Hematopoietic multipotent progenitor cell treated with erythropoietin and hydrocortisone succinate and interleukin-3 and kit ligand, for 6 days (in vitro differentiated cells): ENCODE measurements at places on chromosomes 4 and X.
A peak's percentile ranks its signal among the peaks of the same experiment; 100 is the strongest.

- DNase-seq: no peak
Measured at GRCh38 chr4:35591035-35591434, 653.3 kb downstream of the ARAP2 start.

GRCh38 chrX:134026565-134027311 is 41.3 kb upstream of the GPC3 start:
- peak; percentile 37 for DNase-seq

GRCh38 chr4:60259781-60260180 is 940.3 kb upstream of the ADGRL3 start:
- no peak for DNase-seq

DNA sequence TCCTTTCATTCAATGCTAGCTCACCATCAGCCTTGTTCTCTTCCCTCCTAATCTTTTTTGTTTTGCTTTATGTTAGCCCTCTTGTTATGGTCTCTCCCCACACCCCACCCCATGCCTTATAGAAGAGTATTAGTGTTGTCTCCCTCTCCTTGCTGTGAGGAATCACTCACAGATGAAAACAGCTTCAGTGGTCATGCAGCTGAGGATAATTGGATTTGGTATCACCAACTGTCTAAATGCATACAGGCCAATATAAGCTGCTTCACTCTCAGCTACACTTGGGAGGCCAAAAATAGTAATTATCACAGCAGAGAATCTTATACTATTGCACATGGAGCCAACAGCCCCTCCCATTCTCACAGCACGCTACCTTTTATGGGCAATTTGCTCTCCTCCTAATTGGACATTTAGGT is 494.6 kb upstream of the FAM241A start:
- no peak for DNase-seq

- no peak for DNase-seq
Measured at GRCh38 chrX:56057325-56057724, 174.8 kb upstream of the KLF8 start.

DNA sequence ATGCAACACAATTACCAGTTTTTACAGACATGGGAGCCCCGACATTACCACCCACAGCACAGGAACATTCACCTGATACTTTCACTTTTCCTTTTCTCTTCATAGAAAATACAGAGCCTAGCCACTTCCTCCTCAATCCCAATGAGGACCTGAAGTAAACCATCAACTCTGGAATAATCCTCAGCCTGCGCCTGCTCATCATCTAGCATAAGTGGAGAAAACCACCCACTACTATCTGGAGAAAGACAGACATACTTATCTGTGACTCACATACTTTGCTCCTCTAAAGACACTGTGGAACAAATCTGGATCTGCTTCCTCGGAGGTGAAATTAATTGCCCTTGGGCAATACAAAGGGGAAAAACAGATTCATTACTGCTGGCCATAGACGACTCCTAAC is 47.8 kb downstream of the ZCCHC13 start:
- peak; percentile 51 for DNase-seq

- DNase-seq: no peak
Measured at GRCh38 chr4:153116291-153116680, 88.0 kb upstream of the TRIM2 start.

- peak; percentile 66 for DNase-seq
Measured at GRCh38 chr4:169024762-169025161, 14.7 kb upstream of the CBR4 start.

GRCh38 chr4:16240300-16240699 is 14.0 kb upstream of the TAPT1 start:
- DNase-seq: no peak

GRCh38 chr4:122980860-122981259 is 58.5 kb upstream of the NUDT6 start:
- no peak for DNase-seq

- DNase-seq: no peak
Measured at GRCh38 chr4:182929296-182929695, 12.1 kb upstream of the DCTD start.

- DNase-seq: peak; percentile 67
Measured at GRCh38 chr4:48341776-48342605, 662 bp downstream of the SLAIN2 start.

DNA sequence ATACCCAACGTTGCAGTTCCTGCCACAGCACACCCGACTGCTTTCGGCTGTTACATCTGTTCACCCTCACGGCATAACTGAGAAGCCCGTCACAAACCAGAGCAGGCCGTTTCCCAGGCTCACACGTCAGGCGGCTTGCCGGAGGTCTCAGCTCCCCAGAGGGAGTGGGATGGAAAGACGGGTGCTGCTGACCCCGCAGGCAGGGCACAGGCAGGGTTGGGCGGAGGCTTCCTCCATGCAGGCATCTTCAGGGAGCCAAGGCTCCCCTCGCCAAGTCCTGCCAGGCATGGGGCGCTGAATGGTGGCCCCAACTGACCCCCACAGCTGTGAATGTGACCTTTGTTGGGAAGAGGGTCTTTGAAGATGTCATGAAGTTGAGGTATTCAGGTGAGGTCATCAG is 57.5 kb downstream of the ACOX3 start:
- DNase-seq: no peak

GRCh38 chrX:110276778-110277177 is 41.1 kb downstream of the AMMECR1 start:
- DNase-seq: no peak

DNA sequence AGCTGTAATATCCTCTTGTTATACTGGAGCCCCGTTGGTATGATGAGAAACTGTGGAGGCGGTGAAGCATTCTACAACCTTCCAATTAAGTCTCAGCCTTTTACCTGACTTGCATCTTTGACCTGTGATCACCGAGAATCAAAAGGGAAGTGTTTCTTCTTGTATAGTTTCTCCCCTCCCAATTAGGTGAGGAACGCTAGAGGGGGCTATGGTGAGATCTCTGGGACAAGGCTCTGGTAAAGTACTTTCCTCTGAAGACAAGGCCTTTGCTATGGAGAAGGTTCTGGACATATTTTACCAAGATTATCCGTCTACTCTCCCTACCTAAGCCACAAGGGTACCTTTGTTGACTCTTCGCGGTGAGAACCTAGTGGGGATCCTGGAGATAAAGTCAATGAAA is 111.3 kb downstream of the CBLL2 start:
- DNase-seq: peak; percentile 0

- DNase-seq: peak; percentile 83
Measured at GRCh38 chr4:140238351-140239056, 84.5 kb upstream of the MAML3 start.

DNA sequence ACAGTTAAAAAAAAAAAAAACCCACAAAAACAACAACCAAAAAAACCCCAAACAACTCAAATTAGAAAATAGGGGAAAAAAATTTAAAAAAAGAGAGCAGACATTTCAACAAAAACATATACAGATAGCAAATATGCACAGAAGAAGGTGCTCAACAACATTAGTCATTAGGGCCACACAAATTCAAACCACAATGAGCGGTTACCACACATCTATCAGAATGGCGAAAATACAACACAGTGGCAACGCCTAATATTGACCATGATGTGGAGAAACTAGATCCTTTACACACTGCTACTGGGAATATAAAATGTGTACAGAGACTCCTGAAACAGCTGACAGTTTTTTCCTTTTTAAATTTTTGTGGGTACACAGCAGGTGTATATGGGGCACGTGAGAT is 19.4 kb downstream of the LYAR start:
- no peak for DNase-seq

- DNase-seq: no peak
Measured at GRCh38 chrX:16783452-16783851, 2.8 kb upstream of the TXLNG start.

- no peak for DNase-seq
Measured at GRCh38 chr4:151518359-151518758, 109.4 kb downstream of the FHIP1A start.

- DNase-seq: no peak
Measured at GRCh38 chrX:149799095-149799714, 17.5 kb downstream of the MAGEA9 start.

DNA sequence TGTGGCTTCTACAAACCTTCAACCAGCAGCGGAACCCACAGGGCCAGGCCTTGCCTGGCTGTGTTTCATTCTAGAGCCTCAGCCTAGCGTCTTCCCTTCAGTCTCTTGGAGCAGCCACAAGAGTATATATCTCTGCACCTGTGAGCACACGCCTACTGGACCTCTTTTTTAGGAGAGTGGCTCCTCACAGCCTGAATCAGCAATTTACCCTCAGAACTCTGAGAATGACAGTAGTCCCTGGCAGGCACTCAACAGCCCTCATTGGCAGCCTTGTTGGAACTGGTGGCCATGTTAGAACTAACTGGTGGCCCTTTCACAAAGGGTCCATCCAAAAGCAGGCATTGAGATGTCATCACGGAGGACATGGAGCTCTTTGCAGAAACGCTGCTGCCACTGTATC is 138.9 kb downstream of the BCOR start:
- no peak for DNase-seq

- no peak for DNase-seq
Measured at GRCh38 chr4:90857081-90857820, 730.1 kb downstream of the CCSER1 start.

DNA sequence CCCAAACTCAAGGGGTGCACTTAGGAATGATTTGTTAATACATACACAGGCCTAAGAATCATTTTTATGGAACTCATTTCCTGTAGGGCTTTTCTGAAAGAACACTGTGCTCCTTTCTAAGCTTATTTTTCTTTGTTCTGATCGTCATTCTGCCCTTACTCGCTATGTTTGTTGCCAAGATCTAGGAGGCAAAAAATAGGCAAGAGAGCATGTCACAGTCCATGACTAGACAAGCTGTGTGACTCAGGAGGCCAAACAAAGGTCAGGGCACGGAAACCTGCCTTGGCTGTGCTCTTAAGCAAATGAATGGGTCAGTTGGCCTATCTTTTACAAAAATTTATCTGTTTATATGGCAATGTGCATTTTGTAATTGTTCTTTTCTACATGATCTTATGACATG is 42.5 kb upstream of the C1GALT1C1 start:
- DNase-seq: no peak

DNA sequence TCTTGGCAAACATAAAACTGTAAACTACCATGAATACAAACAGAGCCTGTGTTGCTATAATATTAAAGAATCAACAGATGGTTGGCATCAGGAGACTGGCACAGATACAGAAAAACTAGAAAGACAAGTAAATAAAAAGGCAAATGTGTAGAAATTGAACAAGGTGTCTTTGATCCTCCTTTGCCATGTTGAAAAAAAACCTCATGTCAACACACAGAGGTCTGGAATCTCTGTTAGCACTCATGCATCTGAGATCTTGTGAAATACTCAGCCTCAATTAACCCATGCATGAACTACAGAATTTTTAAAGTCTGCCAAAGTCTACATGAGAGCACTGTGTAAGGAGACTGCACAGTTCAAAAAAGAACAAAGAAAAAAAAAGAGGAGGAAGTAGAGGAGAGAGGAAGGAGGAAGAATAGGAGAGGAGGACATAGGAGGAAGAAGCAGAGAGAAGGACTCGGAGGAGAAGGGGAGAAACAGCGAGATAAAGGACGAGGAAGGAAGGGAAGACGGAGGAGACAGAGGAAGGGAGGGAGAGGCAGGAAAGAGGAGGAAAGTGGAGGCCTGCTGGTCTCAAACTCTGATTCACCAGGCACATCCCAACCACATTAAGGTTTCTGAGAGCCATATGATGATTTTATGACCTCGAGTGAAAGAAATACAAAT is 52.8 kb downstream of the PRDM5 start:
- no peak for DNase-seq

DNA sequence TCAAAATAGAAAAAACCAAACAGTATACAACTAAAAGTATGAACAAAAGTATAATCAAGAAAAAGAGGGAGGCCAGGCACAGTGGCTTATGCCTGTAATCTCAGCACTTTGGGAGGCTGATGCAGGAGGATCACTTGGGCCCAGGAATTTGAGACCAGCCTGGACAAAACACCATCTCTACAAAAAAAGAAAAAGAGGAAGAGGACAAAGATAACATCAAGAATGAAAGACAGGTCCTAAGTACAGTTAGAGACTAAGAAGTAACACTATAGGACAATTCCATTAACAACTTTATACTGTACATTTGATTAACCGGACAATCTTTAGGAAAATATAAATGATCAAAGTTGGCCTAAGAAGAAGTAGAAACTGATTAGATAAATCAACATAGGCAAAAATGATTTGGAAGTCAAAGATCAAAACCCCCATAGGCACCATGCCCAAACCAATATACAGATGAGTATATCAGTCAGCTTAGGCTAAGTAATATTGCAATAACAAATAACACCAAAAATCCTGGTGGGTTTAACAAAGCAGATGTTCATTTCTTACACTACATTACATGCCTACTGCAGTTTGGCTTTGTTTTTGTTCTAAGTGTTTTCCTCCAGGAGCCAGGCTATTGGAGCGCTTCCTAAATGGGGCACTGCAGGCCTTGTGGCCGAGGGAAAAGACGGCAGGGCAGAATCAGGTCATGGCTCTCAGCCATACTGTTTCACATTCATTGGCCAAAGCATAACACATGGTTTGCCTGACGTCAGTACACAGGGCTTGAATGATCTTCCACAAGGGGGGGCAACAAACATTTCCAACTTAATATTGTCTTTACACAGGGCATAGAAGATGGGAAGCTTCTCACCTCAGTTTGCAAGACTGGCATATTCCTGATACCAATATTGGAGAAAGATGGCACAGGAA is 42.2 kb upstream of the HGFAC start:
- peak; percentile 34 for DNase-seq

DNA sequence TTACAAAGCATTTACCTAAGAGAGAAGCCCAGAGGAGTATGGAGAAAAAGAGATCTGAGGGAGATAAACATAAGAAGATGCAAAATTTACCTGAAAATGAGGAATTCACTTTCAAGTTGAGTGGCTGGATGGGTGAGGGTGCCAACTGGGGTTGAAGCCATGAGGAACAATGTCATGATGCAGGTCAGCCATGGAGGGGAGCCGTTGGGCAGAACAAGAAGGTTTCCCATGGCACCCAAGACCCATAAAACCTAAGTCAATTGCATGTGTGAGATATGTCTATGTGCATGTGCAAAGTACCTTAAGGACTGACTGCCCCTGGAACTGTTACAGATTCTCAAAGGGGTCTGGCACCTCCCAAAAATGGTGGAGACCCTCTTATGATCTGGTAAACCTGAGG is 46.6 kb upstream of the PRRG1 start:
- DNase-seq: peak; percentile 10

DNA sequence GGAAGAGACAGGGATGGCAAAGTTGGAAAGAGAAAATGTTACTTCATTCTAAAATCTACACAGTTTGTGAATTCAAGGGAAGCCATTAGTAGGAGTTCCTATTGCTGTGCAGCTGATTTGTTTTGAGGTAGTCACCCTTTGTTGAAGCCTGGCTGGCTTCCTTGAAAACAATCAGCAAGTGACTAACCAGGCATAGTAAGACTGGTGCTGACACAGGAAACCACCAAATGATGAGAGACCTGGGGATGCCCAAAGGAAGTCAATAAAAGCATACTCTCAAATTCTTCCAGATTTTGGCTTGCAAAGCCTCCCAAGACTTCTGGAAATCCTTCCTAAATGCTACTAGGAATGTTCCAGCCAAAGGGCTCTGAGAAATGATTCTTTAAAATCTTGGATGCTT is 23.9 kb upstream of the PRDM8 start:
- DNase-seq: no peak
